Colonic mucosa (tissue), 4 donors: ENCODE measurements at places on chromosomes 1 and 21. TPM values are rescaled to one million over a fixed set of nuclear protein-coding genes. Genes with fewer than 3 reads are reported as not detected.
A peak's percentile ranks its signal among the peaks of the same experiment; 100 is the strongest.

SLC16A4 gene
- 2.0 TPM for total RNA-seq

CYP4Z1 gene
- not detected for total RNA-seq

CSF3R gene
- total RNA-seq, result 1.1 TPM

CFHR2 gene
- not detected for total RNA-seq

DNA sequence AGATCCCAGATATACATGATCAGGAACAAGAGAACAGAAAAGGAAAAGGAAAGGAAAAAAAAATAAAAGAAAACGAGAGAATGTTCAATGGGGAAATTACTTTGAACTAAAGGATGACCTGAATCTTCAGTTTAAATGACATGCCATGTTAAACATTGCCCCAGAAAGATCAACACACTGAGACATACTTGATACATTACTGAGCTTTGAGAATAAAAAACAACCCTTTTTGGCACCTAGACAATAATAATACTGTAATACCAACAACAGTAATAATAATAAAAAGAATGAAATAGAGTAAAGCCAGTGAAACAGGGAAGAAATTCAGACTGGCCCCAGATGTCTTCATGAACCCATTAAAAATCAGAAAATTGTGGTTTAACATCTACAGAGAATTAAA is 44.8 kb downstream of the CLIC6 start:
- H3K27ac ChIP-seq, result no peak overlapping the region
- H3K36me3 ChIP-seq, result no peaks in the 10 kb centered on the region
- H3K4me1 ChIP-seq, result no peaks in the 10 kb centered on the region
- no peak overlapping the region for H3K4me3 ChIP-seq
- H3K27me3 ChIP-seq, result no peaks in the 10 kb centered on the region

DNA sequence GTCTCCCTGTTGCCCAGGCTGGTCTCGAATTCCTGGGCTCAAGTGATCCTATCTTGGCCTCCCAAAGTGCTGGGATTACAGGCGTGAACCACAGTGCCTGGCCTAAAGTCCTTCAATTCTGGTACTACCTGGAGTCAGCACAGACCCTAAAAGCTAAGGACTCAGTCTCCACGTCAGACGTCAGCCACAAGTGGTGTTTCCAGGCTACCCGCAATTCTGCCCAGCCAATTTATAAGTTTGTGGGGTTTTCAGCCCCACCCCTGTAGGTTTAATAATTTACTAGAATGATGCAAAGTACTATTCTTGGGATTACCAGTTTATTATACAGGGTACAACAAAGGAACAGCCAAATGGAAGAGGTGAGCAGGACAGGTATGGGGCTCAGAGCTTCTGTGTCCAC is 10.6 kb upstream of the DIP2A start:
- H3K4me3 ChIP-seq, result no peak overlapping the region
- peak overlapping the region; percentile 25 for H3K27ac ChIP-seq
- no peaks in the 10 kb centered on the region for H3K36me3 ChIP-seq
- peak; percentile 48 for DNase-seq

- no peak overlapping the region for H3K4me3 ChIP-seq
- no peaks in the 10 kb centered on the region for H3K27me3 ChIP-seq
- no peak overlapping the region for H3K27ac ChIP-seq
- H3K36me3 ChIP-seq, result no peaks in the 10 kb centered on the region
- H3K4me1 ChIP-seq, result no peaks in the 10 kb centered on the region
Observed at GRCh38 chr1:204463125-204464060, 31.2 kb downstream of the PIK3C2B start.

DNA sequence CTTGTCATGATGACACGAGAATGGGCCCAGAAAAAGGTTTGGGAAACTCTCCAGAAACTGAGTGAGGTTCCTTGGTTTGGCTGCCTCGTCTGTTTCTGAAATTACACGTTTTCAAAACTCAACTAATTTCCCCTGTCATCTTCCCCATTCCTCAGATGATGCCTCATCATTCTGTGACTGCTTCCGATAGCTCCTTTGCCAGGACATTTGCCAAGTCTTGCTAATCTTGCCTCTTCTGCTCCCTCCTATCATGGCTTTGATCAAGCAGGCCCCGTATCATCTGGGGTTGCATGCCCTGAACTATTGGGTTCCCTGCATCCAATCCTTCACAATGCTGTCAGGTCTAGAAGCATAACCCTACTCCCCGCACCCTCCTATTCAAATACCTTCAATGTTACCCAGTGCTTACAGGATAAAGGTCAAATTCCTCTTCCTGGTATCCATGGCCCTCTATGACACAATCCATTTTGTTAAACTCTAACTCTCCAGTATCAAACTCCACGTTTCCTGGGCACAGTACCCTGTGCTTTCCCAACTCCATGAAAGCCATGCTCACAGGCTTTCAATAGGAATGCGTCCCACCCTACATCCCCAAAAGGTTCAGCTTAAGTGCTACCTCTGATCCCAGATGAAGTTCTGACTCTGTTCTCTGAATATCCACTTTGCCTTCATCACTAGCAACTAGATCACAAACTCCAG is 22.2 kb upstream of the TMEM200B start:
- H3K4me3 ChIP-seq, result no peak overlapping the region
- H3K27ac ChIP-seq, result peak overlapping the region; percentile 50
- peak; percentile 33 for DNase-seq

- peaks cover 4% of the 10 kb centered on the region for H3K4me1 ChIP-seq
- H3K4me3 ChIP-seq, result no peak overlapping the region
- no peaks in the 10 kb centered on the region for H3K27me3 ChIP-seq
Observed at GRCh38 chr1:9164532-9164900, 35.6 kb upstream of the GPR157 start.

GRCh38 chr1:55578646-55579045 is 363.5 kb upstream of the USP24 start:
- DNase-seq, result no peak
- H3K27me3 ChIP-seq, result no peaks in the 10 kb centered on the region
- H3K36me3 ChIP-seq, result no peaks in the 10 kb centered on the region
- H3K27ac ChIP-seq, result no peak overlapping the region
- no peaks in the 10 kb centered on the region for H3K4me1 ChIP-seq
- H3K4me3 ChIP-seq, result no peak overlapping the region

DNA sequence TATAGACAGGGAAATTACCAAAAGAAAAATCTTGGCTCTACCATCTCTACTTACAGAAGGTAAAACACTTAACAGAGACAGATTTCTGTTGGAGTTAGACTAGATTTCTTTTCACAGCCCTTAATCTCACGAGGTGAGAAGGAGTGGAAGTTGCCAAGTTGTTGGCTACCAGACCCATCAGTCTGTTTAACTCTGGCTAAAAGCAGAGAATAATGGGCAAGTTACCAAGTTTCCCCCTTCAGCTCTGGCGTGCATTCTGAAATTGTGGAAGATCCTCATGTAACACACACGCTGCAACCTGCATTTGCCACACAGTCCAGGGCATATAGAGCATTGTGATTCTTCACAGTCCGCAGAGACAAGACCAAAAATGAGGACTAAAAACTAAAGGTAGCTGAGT is 49.3 kb downstream of the STX6 start:
- no peak overlapping the region for H3K4me3 ChIP-seq
- no peak overlapping the region for H3K27ac ChIP-seq
- peaks cover 3% of the 10 kb centered on the region for H3K36me3 ChIP-seq
- DNase-seq, result no peak
- H3K27me3 ChIP-seq, result no peaks in the 10 kb centered on the region

GRCh38 chr1:23273450-23274133 is 56.3 kb upstream of the HTR1D start:
- H3K4me1 ChIP-seq, result no peaks in the 10 kb centered on the region
- no peaks in the 10 kb centered on the region for H3K27me3 ChIP-seq
- DNase-seq, result peak; percentile 23
- no peak overlapping the region for H3K4me3 ChIP-seq
